ELR (cell line): ENCODE measurements at places on chromosomes 16 and 17.

GRCh38 chr16:21656795-21657768 is 4.7 kb upstream of the IGSF6 start:
- peak; percentile 66 for DNase-seq

DNA sequence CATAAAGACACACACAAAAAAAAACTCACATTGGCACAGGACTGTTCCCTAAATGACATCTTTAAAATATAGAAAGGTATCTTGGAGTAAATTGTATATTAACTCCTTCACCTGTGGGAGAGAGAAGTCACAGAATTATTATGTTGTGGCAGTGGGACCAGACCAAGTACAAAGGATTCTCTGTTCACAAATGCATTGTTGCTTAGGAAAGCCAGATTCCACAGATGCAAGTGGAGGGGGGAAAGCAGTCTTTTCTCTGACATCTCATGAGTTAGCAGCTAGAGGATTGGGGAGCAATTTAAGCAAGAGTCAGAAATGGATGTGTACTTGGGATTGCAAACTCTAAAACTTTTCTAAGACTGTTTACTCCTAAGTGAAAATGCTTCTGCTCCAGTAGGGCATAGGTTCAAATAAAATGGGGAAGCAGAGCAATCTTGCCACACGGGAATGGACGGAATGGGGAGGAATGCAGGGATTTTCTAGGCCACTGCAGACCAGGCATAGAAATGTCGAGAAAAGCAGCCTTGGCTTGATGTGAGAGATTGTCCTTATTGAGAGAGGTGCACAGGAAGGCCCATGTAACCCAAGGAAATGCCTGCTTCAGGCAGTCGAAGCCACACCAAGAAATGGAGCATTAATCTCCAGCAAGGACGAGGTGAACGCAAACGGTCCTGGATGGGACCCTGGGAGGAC is 4.1 kb upstream of the PMP22 start:
- no peak for DNase-seq

DNA sequence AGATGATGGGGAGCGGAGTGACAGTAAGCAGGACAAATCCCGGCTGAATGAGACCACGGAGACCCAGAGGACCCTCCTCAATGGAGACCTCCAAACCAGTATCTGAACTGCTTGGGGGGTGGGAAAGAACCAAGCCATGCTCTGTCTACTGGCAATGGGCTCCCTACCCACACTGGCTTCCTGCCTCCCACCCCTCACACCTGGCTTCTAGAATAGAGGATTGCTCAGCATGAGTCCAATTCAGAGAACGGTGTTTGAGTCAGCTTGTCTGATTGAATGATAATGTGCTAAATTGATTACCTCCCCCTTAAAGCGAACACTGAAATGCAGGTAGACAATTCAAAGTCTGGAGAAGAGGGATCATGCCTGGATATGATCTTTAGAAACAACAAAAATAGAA is 5.5 kb downstream of the SSTR2 start:
- DNase-seq = no peak

GRCh38 chr17:78898947-78899346 is 4.1 kb downstream of the CEP295NL start:
- no peak for DNase-seq

- no peak for DNase-seq
These were observed 8.7 kb upstream of the TMEM88 start for GRCh38 chr17:7846063-7846735.

- no peak for DNase-seq
These were observed 65.7 kb upstream of the KSR1 start for GRCh38 chr17:27390540-27390939.

DNA sequence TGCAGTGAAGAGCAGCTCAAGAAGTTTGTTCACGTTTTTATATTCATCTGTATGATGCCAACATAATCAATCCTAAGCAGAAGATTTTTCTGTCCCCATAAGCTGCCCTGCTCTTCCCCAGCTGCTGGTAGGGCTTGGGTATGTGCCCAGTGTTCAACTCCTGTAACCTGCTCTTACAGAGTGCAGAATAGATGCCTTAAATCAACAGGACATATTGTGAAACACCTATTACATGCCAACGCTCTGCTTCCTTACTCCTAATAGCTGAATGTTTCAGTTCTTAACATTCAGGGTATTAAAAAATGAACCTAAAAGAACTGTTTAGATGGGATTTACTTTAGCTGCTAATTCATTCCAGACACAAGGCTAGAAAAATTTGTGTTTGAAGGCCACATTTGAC is 190.9 kb downstream of the HS3ST3A1 start:
- DNase-seq = no peak

GRCh38 chr16:17529982-17530760 is 59.4 kb upstream of the XYLT1 start:
- DNase-seq = no peak

DNA sequence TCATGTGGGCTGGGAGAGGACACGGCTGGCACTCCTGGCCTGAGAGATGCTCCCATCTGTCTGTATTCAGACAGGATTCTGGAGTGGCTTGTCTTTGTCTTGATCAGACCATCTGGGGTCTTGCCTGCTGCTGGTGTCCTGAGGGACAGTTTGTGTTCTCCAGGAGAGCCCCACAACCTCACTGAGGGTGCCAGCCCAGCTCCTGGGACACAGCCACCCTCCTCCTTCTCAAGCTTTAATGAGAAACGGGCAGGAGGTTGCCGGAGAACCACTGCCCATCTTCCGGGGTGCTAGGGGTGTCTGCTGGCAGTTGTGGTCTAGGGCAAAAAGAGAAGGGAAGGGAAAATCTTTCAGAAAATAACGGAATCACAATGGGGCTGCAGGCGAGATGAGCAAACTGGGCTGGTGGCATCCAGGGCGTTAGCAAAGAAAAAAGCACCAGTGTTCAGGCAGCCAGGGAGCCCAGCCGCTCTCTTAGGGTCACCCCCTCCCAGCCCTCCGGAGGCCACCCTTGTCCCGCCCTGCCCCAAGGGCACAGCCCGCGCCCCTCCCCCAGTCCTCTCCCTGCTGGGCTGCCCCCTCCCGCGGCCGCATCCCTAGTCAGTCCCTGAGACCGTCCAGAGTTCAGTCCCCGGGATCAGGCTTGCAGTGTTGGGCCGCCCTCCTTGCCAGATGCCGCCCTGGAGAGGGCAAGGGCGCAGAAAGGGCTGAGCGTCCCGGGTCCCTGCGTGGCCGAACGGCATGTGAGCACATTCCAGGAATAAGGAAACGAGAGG is 824.7 kb downstream of the KCNJ18 start:
- no peak for DNase-seq

DNA sequence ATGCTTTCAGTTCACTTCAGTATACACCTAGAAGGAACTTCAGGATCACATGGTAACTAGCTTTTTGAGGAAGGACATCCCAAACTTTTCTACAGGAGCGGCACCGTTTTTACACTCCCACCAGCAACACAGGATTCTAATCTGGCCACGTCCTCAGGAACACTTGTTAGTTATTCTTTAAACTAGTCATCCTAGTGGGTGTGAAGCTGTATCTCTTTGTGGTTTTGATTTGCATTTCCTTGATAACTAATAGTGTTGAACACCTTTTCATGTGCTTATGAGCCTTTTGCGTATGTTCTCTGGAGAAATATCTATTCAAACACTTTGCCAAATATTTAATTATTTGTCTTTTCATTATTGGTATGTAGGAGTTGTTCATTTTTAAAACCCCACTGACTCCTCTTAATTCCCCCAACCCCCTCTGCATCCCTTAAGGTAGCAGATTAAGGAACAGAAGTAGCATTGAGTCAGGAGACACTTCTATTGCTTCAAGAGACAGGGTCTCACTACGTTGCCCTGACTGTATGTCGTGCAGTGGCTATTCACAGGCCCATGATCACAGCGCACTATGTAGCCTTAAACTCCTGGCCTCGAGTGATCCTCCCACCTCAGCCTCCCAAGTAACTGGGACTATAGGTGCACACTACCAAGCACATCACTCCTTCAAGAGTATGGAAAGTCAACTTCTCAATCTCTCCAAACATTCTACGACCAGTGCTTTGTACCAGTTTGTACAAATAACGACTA is 25.4 kb downstream of the YWHAE start:
- no peak for DNase-seq

DNA sequence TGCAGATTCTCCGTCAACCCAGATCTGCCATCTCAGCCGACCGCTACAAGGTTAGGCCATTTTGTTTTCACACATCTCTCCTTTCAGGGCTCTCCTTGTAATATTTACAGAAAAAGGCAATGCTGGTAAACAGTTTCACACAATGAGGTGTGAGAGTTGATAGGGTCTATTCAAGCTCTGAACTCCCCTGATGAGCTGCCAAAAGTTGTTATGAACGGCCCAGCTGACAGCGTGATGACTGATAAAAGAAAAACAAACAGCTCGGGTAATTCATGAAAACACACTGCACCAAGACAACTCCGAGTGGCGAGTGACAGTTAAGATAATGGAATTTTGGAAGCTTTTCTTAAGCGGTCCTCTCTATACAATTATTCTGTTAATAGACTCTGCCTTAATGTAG is 68.1 kb upstream of the IRX5 start:
- DNase-seq = no peak

GRCh38 chr17:66968916-66969315 is 4.4 kb downstream of the CACNG4 start:
- DNase-seq = no peak

DNA sequence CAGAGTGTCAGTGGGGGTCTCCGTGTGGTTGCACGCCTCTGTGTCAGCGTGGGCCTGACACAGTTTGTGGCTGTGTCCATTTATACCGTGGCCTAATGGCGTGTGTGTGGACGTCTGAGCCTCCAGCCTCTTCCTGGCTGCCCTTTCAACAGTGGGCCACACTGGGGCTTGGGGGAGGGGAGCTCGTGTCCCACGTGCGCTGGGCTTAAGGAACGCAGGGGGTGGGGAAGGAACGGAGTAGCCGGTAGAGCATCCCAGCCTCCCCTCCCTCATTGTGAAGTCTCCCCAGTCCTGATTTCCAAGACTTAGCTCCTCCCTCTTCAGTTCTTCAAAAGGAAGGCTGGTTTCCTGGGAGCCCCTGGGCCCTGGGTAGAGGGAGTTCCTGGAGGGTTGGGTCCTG is 9.5 kb upstream of the HES7 start:
- no peak for DNase-seq

- DNase-seq = no peak
These were observed 16.2 kb downstream of the GPRC5B start for GRCh38 chr16:19868421-19868820.

DNA sequence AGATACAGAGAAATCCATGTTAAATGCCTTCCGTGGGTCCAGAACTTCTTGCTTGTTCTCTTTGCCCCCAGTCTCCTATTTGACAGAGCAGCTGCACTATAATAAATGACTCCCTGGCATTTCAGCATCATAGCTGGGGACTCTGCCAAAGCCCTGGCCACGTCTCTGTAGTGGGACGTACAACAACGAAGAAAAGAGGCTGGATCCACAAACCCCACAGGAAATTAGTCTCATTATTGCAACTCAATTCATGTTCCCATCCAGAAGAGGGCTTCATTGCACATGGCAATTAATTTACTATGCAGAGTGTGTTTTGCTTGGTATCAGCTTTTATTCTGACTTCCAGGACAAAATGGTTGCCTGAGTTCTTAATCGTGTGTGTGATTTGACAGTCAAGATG is 121.3 kb downstream of the CDH13 start:
- peak; percentile 8 for DNase-seq

- DNase-seq = no peak
These were observed 177.1 kb downstream of the MSI2 start for GRCh38 chr17:57433452-57433851.

GRCh38 chr16:10675216-10675615 is 19.5 kb downstream of the TEKT5 start:
- no peak for DNase-seq

DNA sequence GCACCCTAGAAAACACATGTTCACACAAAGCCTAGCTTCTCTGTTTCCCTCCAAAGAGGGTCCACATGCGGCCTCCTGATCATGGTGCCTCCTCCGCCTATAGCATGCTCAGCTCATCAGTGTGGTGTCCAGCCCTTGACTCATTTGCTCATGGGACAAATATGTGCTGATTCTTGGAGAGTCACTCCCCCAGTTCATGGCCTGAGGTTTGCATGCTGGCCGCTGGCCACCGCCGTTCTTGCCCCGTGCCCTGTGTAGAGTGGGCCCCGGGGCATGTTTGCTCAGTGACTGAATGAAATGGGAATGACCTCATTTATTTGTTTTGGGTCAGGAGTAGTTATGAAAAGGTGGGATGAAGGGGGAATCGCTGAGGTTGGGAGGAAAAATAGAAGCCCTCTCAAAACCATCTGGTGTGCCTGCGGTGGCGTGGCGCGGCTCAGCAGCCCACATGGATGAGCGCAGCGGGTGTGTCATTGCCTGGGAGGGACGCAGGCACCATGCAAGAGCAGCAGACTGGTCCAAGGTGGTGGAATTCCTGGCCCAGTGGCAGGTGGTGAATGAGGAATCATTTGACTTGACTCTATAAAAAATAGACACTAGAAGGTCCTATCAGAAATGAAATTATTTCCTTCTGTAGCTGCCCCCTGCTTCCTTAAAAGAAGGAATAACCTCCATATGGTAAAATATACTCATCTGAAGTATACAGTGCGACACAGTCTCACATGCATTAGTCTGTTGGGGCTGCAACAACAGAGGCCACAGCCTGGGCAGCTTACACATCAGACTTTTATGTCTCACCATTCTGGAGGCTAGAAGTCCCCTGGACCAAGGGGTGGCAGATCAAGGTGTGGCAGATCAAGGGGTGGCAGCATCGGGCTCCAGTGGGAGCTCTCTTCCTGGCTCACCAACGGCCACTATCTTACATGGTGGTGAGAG is 31.7 kb downstream of the CRISPLD2 start:
- DNase-seq = peak; percentile 99

DNA sequence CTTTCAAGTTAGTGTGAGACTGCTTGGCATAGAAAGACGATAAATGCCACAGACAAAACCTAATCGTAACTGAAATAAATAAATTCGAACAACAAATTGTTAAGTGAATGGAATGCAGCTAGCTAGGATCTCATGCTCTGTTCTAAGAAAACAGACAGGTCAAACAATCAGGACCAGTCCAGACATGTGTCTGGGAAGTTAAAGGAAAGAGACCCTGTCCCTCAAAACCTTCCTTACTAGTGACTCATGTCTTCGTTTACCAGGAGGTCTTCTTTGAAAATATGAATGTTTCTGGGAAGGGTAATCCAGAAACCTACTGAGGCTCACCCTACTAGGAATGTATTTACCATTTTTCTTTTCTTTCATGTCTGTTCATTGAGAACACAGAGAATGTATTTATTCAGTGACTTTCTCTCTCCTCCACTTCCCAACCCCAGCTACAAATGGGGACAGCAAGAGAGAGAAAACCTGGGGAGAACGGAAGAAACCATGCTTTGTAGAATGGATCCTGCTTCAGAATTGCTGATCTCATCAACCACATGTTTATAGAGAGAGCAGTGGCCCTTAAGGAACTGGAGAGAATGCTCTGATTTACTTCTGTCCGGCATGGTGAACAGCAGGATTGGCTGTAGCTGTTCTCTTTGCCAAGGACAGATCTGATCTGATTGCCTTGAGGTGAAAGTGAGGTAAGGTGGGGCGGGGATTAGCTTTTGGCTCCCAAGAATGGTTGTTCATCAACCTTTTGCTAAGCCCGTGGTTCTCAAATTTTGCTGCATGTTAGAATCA is 39.4 kb upstream of the DHX8 start:
- DNase-seq = no peak

GRCh38 chr17:63035271-63035670 is 69.2 kb downstream of the TANC2 start:
- DNase-seq = peak; percentile 85

- no peak for DNase-seq
These were observed 8.8 kb upstream of the FASN start for GRCh38 chr17:82106688-82107305.
